ENCODE measurements at places on chromosomes 1 and 21.

DNA sequence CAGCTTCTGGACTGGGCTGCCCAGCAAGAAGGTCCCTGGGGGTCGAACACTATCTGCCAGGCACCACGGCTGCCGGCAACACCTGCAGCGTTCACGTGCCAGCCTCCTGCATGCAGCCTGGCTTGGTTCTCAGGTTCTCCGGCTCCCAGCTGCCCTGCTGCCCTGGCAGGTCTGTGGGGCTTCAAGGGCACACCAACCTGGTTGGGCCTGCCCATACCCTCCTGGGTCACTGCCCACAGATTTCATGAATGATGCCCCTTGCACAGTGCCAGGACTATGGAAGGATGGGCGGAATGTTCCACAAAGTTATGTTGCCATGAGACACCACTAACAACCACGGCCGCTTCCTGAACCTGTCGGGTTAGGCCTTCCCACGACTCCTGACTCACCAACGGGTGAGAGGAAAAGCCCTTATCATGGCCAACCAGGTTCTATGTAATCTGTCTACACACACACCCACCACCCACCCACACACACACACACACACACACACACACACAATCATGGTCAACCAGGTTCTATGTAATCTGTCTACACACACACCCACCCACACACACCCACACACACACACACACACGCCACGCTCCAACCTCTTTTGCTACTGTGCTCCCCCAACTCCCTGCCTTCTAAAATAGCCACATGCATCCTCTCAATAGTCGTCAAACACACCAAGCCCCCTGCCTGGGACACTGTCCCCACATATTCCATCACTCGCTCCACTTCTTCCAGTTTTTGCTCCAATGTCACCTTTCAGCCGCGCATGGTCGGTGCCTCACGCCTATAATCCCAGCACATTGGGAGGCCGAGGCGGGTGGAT lies 32.2 kb downstream of the HSPG2 start:
- DNase-seq = peak; percentile 54

- no peak for DNase-seq
Measured at GRCh38 chr21:46129846-46130651, 25.3 kb downstream of the FTCD start.

GRCh38 chr21:30216041-30216723 lies at the start of gene CLDN8:
Gene CLDN8, minus strand, starts transcription at chr21:30216097. Its CDS starts 172 bp downstream, at chr21:30215925.
- DNase-seq = no peak

GRCh38 chr1:172325531-172325930 lies 95.0 kb upstream of the C1orf105 start:
- DNase-seq = peak; percentile 62

- DNase-seq = no peak
Measured at GRCh38 chr1:65359888-65360287, 50.5 kb downstream of the DNAJC6 start.

GRCh38 chr1:174242856-174243255 lies 83.5 kb downstream of the RABGAP1L start:
- DNase-seq = no peak

DNA sequence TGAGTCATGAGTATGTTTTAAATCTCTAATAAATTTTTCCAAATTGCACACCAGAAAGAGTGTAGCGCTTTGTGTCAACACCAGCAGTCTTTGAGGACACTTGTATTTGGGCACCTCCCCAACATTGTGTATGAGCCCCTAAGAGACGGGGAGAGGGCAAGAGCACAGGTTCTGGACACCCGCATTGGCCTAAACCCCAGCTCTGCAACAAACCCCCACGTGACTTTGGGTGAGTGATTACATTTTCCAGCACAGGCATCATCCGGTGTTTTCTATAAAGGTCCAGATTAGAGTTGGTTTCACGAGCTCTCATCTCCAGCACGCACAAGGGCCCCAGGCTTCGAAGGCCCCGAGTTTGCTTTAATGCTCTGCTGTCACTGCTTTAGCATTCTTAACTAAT lies 66.3 kb upstream of the SLC45A1 start:
- no peak for DNase-seq

- DNase-seq = no peak
Measured at GRCh38 chr1:229300099-229300757, 29.3 kb downstream of the RAB4A start.

- no peak for DNase-seq
Measured at GRCh38 chr1:52334906-52335528, 31.0 kb downstream of the CC2D1B start.

DNA sequence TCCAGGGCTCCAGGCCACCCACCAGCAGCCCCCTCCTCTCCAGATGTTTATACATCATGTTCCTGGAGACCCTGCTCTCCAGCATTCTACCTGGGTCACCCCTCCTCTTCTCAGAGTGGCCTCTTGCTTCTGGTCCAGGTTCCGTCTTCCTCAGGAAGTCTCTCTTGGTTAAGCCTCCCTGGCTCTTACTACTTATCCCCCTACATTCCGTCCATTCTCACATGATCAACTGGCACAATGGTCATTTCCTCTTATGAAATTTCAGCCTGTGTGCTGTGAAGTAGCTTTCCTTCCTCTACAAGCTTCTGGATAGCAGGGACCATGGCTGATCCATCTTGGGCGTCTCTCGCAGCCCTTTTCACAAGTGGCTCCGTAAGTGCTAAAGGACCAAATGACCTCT lies 33.9 kb upstream of the ATP2B4 start:
- peak; percentile 43 for DNase-seq

DNA sequence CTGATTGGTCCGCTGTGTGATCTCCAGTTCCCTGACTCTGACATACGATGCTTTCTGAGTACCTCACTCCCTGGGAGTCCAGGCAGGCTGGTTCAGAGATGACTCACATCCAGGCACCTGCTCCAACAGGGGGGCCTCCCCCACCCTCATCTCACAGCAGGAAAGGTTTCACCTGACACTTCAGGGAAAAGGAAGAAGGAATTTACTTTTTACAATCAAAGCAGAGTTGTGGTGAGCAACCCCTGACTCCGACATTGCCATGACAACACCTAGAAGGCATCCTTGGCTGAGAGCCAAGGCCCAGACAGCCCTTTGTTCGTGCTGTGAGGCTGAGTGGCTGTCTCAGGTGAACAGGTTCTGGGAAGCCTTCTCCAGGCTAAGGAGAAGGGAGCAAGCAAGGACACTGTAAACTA lies 164.6 kb upstream of the GJB5 start:
- DNase-seq = peak; percentile 9

GRCh38 chr1:190736971-190737590 lies 259.4 kb upstream of the BRINP3 start:
- DNase-seq = no peak

DNA sequence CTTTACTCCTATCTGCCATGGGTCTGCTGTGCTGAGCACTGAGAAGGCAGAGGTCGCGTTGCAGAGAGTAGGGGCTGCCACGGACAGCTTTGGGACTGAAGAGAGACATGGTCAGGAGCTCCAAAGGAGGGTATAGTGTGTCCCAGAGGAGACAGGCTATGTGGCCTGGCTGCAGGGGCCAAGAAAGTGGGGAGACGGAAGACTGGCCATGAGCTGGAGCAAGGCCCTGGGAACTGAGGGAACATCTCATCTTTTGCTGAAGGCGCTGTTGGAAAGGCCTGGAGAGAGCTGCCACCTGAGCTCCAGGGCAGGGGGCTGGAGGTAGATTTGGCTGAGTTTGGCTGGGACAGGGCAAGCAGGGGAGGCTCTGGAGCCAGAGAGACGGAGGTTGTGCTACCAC lies 55.8 kb upstream of the AJAP1 start:
- no peak for DNase-seq

DNA sequence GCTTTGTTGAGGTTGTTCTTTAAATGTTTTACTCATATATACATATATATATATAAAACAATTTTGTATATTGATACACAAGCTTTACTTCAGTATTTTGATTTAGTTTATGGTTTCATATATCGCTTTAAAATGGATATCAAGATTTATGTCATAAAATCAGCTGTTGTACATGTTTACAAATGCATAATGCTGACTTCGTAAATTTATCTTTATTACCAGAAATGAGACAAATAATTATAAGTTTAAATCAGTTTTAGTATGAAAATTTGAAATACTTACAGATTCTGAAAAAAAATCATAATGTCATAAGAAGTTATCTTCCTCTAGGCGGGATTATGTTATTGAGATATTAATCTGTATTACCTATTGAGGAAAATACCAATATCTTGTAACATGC lies 6.9 kb downstream of the STXBP3 start:
- DNase-seq = no peak

DNA sequence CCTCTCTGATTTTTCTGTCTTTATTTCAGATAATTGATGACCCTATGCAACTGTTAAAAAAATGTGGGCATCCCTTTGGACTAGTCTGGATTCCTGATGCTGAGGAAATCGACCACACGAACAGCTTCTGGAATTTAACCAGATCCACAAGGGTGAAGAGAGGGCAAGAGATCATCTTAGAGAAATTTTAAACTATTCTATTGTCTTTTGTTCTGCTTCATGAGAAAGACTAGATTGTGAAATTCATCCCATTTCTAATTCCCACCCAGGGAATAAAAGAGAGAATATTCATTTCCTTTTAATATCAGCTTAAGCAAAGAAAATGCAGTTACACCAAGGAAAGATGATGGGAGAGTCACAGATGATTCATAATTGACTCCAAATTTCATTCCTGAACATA lies 71.8 kb downstream of the DUSP10 start:
- DNase-seq = peak; percentile 86

- no peak for DNase-seq
Measured at GRCh38 chr1:95067568-95067967, 5.2 kb downstream of the ALG14 start.

DNA sequence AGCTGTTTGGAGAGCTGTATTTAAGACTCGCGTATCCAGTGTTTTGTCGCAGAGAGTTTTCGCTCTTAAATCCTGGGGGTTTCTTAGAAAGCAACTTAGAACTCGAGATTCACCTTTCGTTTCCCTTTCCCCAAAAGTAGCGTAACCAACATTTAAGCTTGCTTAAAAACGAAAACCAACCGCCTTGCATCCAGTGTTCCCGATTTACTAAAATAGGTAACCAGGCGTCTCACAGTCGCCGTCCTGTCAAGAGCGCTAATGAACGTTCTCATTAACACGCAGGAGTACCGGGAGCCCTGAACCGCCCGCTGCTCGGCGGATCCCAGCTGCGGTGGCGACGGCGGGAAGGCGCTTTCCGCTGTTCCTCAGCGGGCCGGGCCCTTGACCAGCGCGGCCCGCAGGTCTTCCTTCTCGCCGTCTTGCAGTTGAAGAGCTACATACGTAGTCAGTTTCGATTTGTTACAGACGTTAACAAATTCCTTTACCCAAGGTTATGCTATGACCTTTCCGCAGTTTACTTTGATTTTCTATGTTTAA lies 1.9 kb downstream of the OLIG1 start:
- DNase-seq = no peak

DNA sequence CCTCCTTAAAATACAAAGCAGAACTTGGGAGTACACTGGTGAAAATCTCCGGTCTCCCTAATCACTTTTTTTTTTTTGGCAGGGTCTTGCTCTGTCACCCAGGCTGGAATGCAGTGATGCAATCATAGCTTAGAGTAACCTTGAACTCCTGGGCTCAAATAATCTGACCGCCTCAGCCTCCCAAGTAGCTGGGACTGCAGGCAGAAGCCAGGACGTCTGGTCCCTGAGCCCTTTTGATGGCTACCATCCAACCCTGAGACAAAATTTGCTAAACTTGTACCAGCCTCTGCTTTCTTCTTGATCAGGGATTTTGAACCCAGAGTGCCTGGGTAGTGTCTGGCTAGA lies 4.1 kb downstream of the L1TD1 start:
- peak; percentile 30 for DNase-seq

DNA sequence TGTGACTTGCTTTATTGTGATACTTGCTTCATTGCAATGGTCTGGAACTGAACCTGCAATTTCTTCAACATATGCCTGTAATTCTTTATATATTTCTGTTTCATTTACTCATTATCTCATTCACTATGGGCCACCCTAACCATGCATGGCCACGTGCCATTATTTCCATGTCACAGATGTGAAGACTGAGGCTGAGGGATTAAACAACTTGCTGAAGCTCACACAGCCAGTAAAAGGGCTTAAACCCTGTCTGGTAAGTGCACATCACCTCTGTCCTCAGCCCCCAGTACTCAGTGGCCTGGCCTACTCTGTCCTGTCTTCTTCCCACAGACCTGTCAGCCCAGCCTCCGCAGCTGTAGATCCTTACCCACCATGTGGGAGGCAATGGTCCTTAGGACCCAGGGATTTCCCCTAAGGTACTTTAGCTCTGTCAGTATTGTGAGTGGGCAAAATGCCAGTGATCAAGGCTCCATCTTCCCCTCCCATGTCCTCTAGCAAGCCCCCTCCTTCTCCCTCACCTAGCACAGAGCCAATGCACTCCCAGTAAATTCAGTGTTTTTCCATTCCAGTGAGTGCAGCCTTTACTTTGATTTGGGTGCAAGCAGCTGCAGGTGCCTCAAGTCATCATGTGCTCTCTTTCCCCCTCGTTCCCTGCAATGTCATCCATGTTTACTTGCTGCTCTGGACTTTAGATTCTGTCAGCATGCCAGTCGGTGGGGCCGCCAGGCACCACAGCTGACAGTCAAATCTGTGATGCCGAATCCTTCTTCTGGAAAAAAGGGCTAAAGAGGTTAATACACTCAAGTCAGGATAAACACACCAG lies 228.2 kb upstream of the PROX1 start:
- no peak for DNase-seq

GRCh38 chr1:213371847-213372619 lies 321.0 kb downstream of the RPS6KC1 start:
- no peak for DNase-seq

DNA sequence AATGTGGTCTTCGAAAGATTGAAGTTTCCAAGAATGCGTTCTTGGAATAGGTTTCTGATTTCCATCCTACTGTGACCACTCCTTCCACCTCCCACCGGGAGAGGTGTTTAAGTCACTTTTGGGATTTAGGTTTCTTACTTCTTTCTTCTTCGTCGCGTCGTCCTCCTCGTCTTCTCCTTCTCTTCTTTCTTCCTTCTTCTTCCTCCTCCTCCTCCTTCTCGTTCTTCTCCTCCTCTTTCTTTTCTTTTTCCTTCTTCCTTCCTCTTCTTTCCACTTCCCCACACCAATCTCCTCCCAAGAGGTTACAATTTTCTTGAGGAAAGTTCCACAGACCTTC lies 2.1 kb downstream of the CACHD1 start:
- DNase-seq = no peak

- no peak for DNase-seq
Measured at GRCh38 chr1:227489572-227489971, 73.8 kb upstream of the ZNF678 start.

GRCh38 chr1:69294171-69294570 lies 273.6 kb upstream of the LRRC7 start:
- no peak for DNase-seq

- no peak for DNase-seq
Measured at GRCh38 chr21:42737951-42738590, 84.7 kb downstream of the PDE9A start.

DNA sequence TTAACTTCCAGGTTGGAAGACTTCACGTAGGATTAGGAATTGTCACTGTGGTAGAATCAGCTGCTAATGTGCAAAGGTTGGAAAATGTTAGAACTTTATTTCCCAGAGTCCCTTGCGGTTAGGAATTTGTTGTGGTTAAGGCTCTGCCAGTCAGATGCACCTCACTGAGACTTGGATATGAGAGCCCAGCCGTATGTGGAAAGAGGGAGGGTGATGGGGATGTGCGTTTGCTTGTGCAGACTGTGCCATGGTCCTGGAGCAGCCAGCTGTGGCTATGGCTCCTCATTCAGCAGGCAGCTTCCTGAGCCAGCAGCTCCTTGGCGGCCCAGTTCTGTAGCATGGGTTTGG lies 12.5 kb downstream of the S100A10 start:
- no peak for DNase-seq

- no peak for DNase-seq
Measured at GRCh38 chr1:157380523-157380922, 171.8 kb downstream of the FCRL5 start.

- no peak for DNase-seq
Measured at GRCh38 chr21:20856926-20857325, 141.3 kb upstream of the NCAM2 start.
